ENCODE measurements at places on chromosomes 4 and X.

GRCh38 chr4:6122496-6122895 lies 77.9 kb downstream of the JAKMIP1 start:
- DNase-seq: no peak
- H3K4me1 ChIP-seq: peaks cover 7% of the 10 kb centered on the region
- peaks cover 35% of the 10 kb centered on the region for H3K27me3 ChIP-seq

GRCh38 chr4:174764105-174764729 lies 64.8 kb downstream of the GLRA3 start:
- no peaks in the 10 kb centered on the region for H3K4me1 ChIP-seq
- DNase-seq: no peak
- peaks cover 3% of the 10 kb centered on the region for H3K27me3 ChIP-seq
- no peaks in the 10 kb centered on the region for H3K36me3 ChIP-seq

DNA sequence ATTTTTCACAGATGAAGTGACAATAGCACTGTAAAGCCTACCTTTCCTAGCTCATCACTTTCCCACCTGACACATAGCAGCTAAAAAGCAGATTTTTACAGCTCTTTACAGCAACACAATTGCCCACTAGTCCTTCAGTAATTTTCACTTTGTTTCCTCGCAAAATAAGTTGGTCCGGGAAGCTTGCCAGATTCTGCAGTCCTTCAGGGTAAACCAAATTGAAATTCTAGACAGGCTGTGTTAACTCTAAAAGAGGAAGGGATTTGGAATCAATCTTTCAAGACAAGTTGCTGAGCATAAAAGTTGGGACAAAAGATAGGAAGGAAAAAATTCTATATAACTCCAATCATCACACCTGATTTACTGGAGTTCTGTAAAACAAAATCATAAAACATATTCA lies 8.7 kb downstream of the C1QTNF7 start:
- DNase-seq: no peak
- peaks cover 11% of the 10 kb centered on the region for H3K36me3 ChIP-seq
- H3K4me3 ChIP-seq: no peak overlapping the region
- H3K27ac ChIP-seq: no peak overlapping the region

- H3K4me3 ChIP-seq: no peak overlapping the region
- H3K4me1 ChIP-seq: no peaks in the 10 kb centered on the region
- no peak overlapping the region for H3K27ac ChIP-seq
Measured at GRCh38 chr4:26281881-26282280, 38.9 kb upstream of the RBPJ start.

- no peak overlapping the region for H3K27ac ChIP-seq
- H3K36me3 ChIP-seq: no peaks in the 10 kb centered on the region
- H3K27me3 ChIP-seq: no peaks in the 10 kb centered on the region
- no peak for DNase-seq
- no peak overlapping the region for H3K4me3 ChIP-seq
Measured at GRCh38 chr4:161132715-161133425, 1030.9 kb downstream of the FSTL5 start.

DNA sequence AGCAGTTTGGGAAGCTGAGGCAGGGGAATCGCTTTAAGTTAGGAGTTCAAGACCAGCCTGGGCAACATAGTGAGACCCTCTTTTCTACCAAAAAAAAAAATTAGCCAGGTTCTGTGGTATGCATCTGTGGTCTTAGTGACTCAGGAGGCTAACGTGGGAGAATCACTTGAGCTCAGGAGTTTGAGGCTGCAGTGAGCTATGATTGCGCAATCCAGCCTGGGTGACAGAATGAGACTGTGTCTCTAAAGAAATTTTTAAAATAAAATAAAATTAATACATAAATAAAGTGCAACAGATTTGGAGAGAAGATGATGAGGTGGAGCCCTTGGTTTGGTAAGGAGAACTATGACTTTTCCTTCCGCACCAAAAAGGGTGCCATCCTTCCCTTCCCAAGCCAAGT lies 436.9 kb downstream of the NLGN4X start:
- no peaks in the 10 kb centered on the region for H3K4me1 ChIP-seq
- H3K4me3 ChIP-seq: no peak overlapping the region
- no peak overlapping the region for H3K27ac ChIP-seq
- H3K27me3 ChIP-seq: peaks cover 7% of the 10 kb centered on the region
- DNase-seq: no peak

- H3K27me3 ChIP-seq: no peaks in the 10 kb centered on the region
- H3K36me3 ChIP-seq: no peaks in the 10 kb centered on the region
- H3K27ac ChIP-seq: no peak overlapping the region
Measured at GRCh38 chr4:8077181-8078108, 81.2 kb downstream of the ABLIM2 start.

- H3K27me3 ChIP-seq: peaks cover 3% of the 10 kb centered on the region
- peaks cover 5% of the 10 kb centered on the region for H3K4me1 ChIP-seq
- peak; percentile 9 for DNase-seq
- H3K36me3 ChIP-seq: no peaks in the 10 kb centered on the region
- no peak overlapping the region for H3K27ac ChIP-seq
Measured at GRCh38 chrX:111168314-111168713, 72.3 kb downstream of the PAK3 start.

DNA sequence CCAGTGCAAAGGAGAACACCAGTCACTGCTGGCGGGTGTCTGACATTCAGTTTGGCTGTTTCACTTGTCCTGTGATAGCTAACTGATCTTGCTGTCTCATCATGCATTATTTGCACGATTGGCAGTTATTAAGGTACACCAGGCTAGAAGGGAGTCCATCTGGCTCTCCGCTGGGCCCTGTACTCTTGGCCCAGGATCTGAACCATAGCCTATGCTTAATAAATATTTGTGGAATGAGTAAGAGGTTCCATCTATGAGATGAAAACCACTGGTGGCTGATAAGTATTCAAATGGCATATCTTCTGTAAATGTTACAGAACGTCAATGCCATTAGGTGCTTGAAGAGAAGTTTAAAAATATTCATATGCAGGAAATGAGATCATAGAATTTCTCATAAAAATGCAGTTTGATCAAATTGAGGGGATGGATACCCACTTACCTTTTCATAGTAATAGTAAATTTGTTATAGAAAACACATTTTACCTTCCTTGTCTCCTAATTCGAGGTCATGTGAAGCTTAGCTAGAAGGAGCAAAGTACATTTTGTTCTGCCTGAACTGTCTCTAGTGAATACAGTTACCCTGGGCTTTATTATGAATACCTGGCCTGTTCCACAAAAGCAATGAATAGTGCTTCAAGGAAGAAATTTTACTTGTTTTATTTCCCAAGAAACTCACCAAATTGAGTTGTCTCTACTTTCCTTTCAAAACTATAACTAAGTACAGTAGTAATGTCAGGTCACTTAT lies 213.5 kb downstream of the CBR4 start:
- DNase-seq: no peak
- H3K27me3 ChIP-seq: peaks cover 3% of the 10 kb centered on the region
- peaks cover 6% of the 10 kb centered on the region for H3K4me1 ChIP-seq
- peaks cover 9% of the 10 kb centered on the region for H3K36me3 ChIP-seq
- no peak overlapping the region for H3K4me3 ChIP-seq
- H3K27ac ChIP-seq: no peak overlapping the region

- H3K4me3 ChIP-seq: peak overlapping the region; percentile 20
- peaks cover 71% of the 10 kb centered on the region for H3K4me1 ChIP-seq
- DNase-seq: no peak
Measured at GRCh38 chrX:17527135-17527701, 152.2 kb downstream of the NHS start.

GRCh38 chr4:73139991-73140390 lies 70.5 kb upstream of the COX18 start:
- H3K36me3 ChIP-seq: peaks cover 52% of the 10 kb centered on the region
- peak overlapping the region; percentile 90 for H3K27ac ChIP-seq
- DNase-seq: no peak
- H3K4me3 ChIP-seq: no peak overlapping the region

- H3K4me1 ChIP-seq: peaks cover 5% of the 10 kb centered on the region
- H3K4me3 ChIP-seq: no peak overlapping the region
- peaks cover 65% of the 10 kb centered on the region for H3K36me3 ChIP-seq
- no peak overlapping the region for H3K27ac ChIP-seq
Measured at GRCh38 chr4:102734591-102735385, 26.0 kb downstream of the MANBA start.

- H3K27me3 ChIP-seq: no peaks in the 10 kb centered on the region
- H3K36me3 ChIP-seq: no peaks in the 10 kb centered on the region
- H3K4me3 ChIP-seq: no peak overlapping the region
- no peaks in the 10 kb centered on the region for H3K4me1 ChIP-seq
- DNase-seq: no peak
Measured at GRCh38 chr4:104969394-104970082, 177.1 kb upstream of the TET2 start.

- no peaks in the 10 kb centered on the region for H3K36me3 ChIP-seq
- no peak for DNase-seq
- H3K4me1 ChIP-seq: no peaks in the 10 kb centered on the region
- no peak overlapping the region for H3K27ac ChIP-seq
Measured at GRCh38 chrX:81377329-81377728, 175.4 kb downstream of the SH3BGRL start.

GRCh38 chr4:182492423-182492822 lies 249.2 kb downstream of the TENM3 start:
- peaks cover 22% of the 10 kb centered on the region for H3K36me3 ChIP-seq
- H3K4me1 ChIP-seq: peaks cover 6% of the 10 kb centered on the region
- H3K27ac ChIP-seq: no peak overlapping the region

- peaks cover 59% of the 10 kb centered on the region for H3K36me3 ChIP-seq
- no peaks in the 10 kb centered on the region for H3K4me1 ChIP-seq
- DNase-seq: no peak
- no peak overlapping the region for H3K4me3 ChIP-seq
Measured at GRCh38 chr4:139337612-139338011, 35.3 kb upstream of the NDUFC1 start.

GRCh38 chr4:2194496-2194895 lies 47.4 kb downstream of the HAUS3 start:
- DNase-seq: no peak
- no peak overlapping the region for H3K4me3 ChIP-seq
- H3K36me3 ChIP-seq: peaks cover 19% of the 10 kb centered on the region
- no peaks in the 10 kb centered on the region for H3K4me1 ChIP-seq

GRCh38 chr4:167831855-167832254 lies 260.5 kb upstream of the ANXA10 start:
- no peak for DNase-seq
- H3K4me1 ChIP-seq: no peaks in the 10 kb centered on the region
- H3K4me3 ChIP-seq: no peak overlapping the region
- H3K27ac ChIP-seq: no peak overlapping the region
- H3K36me3 ChIP-seq: no peaks in the 10 kb centered on the region

DNA sequence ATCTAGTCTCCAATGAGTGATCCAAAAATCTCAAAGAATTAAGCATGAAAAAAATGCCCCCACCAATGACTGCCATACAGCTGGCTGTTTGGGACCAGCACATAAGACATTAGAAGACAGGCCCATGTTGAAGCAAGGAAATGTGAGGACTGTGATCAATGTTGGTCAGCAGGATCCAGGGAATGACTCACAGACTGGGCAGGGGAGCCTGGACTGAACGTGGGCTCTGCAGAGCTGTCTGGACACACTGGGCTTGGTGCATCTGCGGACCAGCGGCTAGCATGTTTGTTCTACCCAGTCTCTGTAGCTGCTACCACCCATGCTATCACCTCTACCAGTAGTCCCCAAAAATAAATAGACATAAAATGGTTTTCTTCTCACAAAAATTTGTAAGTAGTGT lies 108.6 kb downstream of the PALLD start:
- H3K36me3 ChIP-seq: no peaks in the 10 kb centered on the region
- no peak for DNase-seq
- H3K4me1 ChIP-seq: peaks cover 59% of the 10 kb centered on the region
- H3K4me3 ChIP-seq: no peak overlapping the region
- peaks cover 8% of the 10 kb centered on the region for H3K27me3 ChIP-seq
- peak overlapping the region; percentile 37 for H3K27ac ChIP-seq

- H3K27me3 ChIP-seq: peaks cover 5% of the 10 kb centered on the region
- no peak overlapping the region for H3K4me3 ChIP-seq
Measured at GRCh38 chrX:155544881-155545280, 67.9 kb downstream of the TMLHE start.

- no peak overlapping the region for H3K4me3 ChIP-seq
- H3K4me1 ChIP-seq: no peaks in the 10 kb centered on the region
- no peak overlapping the region for H3K27ac ChIP-seq
- no peaks in the 10 kb centered on the region for H3K27me3 ChIP-seq
- peaks cover 4% of the 10 kb centered on the region for H3K36me3 ChIP-seq
Measured at GRCh38 chr4:184250795-184251669, 33.4 kb upstream of the ENPP6 start.

DNA sequence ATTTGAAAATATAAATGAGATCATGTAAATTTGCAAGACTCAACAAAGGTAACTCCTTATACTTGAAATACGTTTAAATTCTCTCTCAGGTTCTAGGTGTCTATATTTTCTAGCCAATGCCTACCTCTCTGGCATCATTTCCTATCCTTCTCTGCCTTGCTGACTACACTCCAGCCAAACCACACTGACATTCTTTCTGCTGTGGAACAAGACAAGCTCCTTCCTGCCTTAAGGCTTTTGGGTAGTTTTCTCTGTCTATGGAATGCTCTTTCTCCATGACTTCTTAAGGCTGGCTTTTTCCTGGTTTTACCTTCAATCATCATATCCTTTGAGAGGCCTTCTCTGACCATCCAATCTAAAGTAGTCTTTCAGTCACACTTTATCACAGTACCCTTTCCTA lies 201.0 kb downstream of the SPRY1 start:
- H3K4me3 ChIP-seq: no peak overlapping the region

- H3K27me3 ChIP-seq: peaks cover 32% of the 10 kb centered on the region
- no peaks in the 10 kb centered on the region for H3K36me3 ChIP-seq
- H3K4me1 ChIP-seq: peaks cover 26% of the 10 kb centered on the region
- H3K27ac ChIP-seq: no peak overlapping the region
- H3K4me3 ChIP-seq: peak overlapping the region; percentile 60
Measured at GRCh38 chr4:61204353-61205060, 4.4 kb downstream of the ADGRL3 start.

DNA sequence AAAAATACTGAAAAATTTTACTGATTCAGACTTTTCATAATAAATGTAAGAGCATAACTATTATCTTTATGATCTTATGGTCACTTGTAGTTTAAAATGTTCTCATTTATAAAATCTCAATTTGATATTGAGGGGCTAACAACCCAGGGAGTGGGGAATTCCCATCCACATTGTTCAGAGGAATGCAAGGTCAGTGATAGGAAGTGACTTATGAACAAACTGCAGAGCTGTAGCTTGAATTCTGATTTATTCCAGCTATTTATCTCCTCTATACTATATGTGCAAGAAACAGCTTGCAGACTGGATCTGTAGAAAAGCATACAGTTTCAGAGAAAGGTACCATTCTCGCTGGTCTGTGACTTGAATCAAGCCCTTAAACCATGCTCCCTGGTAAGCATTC lies 61.6 kb downstream of the SEC24D start:
- no peaks in the 10 kb centered on the region for H3K36me3 ChIP-seq
- no peaks in the 10 kb centered on the region for H3K4me1 ChIP-seq
- no peak overlapping the region for H3K27ac ChIP-seq
- no peak overlapping the region for H3K4me3 ChIP-seq
- no peak for DNase-seq

GRCh38 chr4:127309369-127310102 lies 323.2 kb upstream of the INTU start:
- no peak overlapping the region for H3K27ac ChIP-seq
- H3K27me3 ChIP-seq: no peaks in the 10 kb centered on the region
- H3K4me3 ChIP-seq: no peak overlapping the region
- no peak for DNase-seq

Measured in nephron progenitor cell (in vitro differentiated cells).